ENCODE measurements at places on chromosomes 4 and X. TPM values are rescaled to one million over a fixed set of nuclear protein-coding genes. Genes with fewer than 3 reads are reported as not detected.

DNA sequence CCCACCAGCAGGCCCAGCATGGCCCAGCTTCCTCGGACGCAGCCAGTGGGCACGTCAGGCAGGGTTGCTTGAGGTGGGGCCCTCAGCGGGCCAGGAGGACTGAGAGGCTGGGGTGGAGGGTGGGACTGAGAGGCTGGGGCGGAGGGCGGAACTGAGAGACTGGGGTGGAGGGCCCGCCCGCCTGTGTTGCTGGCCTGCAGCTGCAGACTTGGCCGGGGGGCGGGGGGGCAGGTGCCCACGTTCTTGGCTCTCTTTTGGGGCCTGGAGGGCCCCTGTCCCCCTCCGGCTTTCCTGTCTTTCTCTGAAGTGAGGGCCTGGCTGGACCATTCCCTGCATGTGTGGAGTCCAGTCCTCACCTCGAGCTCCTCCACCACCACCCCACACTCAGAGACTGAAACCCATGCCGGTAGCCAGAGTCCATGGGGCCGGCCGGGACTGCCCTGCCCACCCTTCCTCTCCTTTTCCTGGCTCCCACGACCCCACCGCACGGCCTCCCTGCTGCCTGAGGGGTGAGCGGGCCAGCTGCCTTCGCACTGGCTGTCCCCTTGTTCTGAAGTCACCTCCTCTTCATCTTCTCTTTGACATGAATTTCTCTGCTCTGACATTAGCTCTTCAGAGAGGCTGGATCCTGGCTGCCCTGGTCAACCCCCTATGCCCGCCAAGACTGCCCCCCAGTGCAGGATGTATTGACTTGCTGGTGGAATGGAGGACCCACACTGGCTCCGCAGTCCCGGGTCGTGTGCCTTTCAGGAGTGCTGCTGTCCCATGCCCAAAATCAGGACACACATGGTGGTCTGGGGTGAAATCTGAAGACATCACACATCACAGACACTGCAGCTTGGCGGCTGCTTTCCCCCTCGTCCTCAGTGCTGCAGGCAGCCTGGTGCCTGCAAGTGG is 10.1 kb upstream of the NKX1-1 start:
- DNase-seq, result peak; percentile 37

The ADAM29 gene
- total RNA-seq, result not detected

GRCh38 chr4:35897808-35898207 is 346.5 kb downstream of the ARAP2 start:
- no peak for DNase-seq

DNA sequence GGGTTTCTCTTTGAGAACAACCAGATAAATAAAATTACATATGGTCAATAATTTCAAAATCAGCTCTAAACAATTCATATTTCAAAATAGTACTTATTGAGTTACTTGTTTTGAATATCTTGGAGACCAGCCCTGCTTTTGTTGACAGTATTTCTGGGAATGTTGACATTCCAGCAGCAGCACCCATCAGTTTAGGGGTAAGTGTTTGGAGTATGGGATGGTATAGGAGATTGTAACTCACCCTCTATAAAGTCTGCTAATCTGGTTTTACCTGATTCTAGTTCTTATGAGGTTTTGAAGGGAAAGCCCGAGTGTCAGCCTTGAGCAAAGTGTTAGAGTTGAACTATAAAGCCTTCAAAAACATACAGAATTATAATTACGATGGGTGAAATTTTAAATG is 139.2 kb upstream of the ANKRD50 start:
- no peak for DNase-seq

DNA sequence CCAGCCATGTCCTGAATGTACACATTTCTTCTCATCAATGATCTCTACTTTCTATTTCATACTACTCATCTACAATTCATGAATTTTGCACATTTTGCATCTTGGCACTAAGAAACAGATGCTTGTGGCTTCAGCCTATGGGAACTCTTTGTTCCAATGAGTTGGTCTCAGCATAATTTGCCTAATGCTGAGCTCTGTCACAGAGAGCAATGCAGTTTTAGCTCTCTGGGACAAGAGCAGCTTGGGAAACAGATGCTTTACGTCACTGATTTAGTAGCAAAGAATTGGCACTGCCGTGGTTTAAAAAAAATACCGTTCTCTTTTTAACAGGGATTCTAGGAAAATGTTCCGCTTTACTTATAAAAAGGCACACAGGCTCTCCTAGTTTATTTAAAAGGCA is 162.4 kb downstream of the WDFY3 start:
- DNase-seq, result no peak

The PRDX4 gene
- 39.7 TPM for total RNA-seq

DNA sequence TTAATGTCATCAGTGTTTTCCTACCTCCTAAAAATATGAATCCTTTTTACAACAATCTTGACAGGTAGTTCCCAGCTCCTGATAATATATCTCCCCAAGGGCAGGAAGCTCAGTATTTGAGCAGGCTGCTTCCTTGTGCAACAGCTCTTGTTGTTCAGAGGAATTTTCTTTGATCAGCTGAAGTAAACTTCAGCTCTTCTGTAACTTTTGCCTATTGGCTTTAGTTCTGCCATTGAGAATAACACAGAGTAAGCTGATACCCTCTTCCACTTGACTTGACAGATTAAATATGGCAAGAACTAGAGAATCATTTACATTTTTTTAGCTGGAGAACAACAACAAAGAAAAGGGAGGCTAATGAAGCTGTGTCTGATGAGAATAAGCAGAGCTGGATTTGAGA is 75.2 kb downstream of the LUZP4 start:
- no peak for DNase-seq

- DNase-seq, result no peak
Measured at GRCh38 chrX:22365460-22365859, 92.7 kb downstream of the CBLL2 start.

- DNase-seq, result no peak
Measured at GRCh38 chr4:52987392-52988056, 125.4 kb downstream of the RASL11B start.

DNA sequence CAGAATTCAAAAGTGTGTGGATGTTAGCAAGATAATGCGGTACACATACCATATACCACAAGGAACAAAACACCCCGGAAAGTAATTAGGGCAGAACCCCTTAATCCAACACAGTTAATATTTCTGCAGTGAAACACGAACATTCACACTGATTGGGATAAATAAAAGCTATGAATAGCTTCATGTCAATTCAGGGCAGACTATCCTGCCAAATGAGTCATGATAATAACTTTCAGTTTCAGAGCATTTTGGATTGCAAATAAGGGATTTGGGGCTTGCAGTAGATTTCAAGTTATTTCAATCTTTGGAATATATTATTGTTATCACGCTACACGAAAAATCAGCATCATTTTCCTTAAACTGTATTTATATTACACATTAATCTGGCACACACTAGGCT is 24.3 kb downstream of the IRF2 start:
- no peak for DNase-seq

The GPC3 gene
- 50.2 TPM for total RNA-seq

All from lower lobe of right lung (tissue), 2 donors.